ENCODE measurements at places on chromosomes 11 and 22. TPM values are rescaled to one million over a fixed set of nuclear protein-coding genes. Genes with fewer than 3 reads are reported as not detected.

ST14 gene
- total RNA-seq = 365 TPM

LINC01488 gene
- not detected for total RNA-seq

MS4A4E gene
- total RNA-seq = 9.6 TPM

SUSD2 gene
- 0.37 TPM for total RNA-seq

WNT11 gene
- 14.6 TPM for total RNA-seq

STK33 gene
- total RNA-seq = 14.2 TPM

OR8B2 gene
- not detected for total RNA-seq

ANKK1 gene
- total RNA-seq = 9.7 TPM

MMP11 gene
- total RNA-seq = 1.2 TPM

NXPE4 gene
- 292 TPM for total RNA-seq

OR5AL1 gene
- total RNA-seq = not detected

HYOU1 gene
- 63.4 TPM for total RNA-seq

PEX16 gene
- total RNA-seq = 31.3 TPM

GRCh38 chr11:109439684-109440083 is 17.7 kb downstream of the C11orf87 start:
- no peaks in the 10 kb centered on the region for H3K4me1 ChIP-seq
- DNase-seq = no peak
- no peak overlapping the region for H3K4me3 ChIP-seq
- no peak overlapping the region for H3K27ac ChIP-seq

- no peak overlapping the region for H3K27ac ChIP-seq
- H3K4me3 ChIP-seq = no peak overlapping the region
- no peaks in the 10 kb centered on the region for H3K4me1 ChIP-seq
- H3K27me3 ChIP-seq = no peaks in the 10 kb centered on the region
- no peak for DNase-seq
- no peaks in the 10 kb centered on the region for H3K36me3 ChIP-seq
These were observed 808.0 kb downstream of the DLG2 start for GRCh38 chr11:84819128-84819527.

- no peaks in the 10 kb centered on the region for H3K27me3 ChIP-seq
- no peak overlapping the region for H3K4me3 ChIP-seq
- H3K4me1 ChIP-seq = no peaks in the 10 kb centered on the region
- DNase-seq = no peak
- H3K36me3 ChIP-seq = no peaks in the 10 kb centered on the region
These were observed 20.0 kb upstream of the KRTAP5-7 start for GRCh38 chr11:71507102-71507501.

- no peak overlapping the region for H3K4me3 ChIP-seq
- H3K4me1 ChIP-seq = no peaks in the 10 kb centered on the region
- no peaks in the 10 kb centered on the region for H3K36me3 ChIP-seq
- DNase-seq = no peak
These were observed 110.6 kb upstream of the NECTIN1 start for GRCh38 chr11:119839476-119840133.

- no peaks in the 10 kb centered on the region for H3K36me3 ChIP-seq
- H3K27me3 ChIP-seq = no peaks in the 10 kb centered on the region
- no peak for DNase-seq
- H3K27ac ChIP-seq = no peak overlapping the region
- H3K4me3 ChIP-seq = no peak overlapping the region
These were observed 13.7 kb upstream of the ST3GAL4 start for GRCh38 chr11:126341760-126342161.

- H3K4me1 ChIP-seq = no peaks in the 10 kb centered on the region
- no peak overlapping the region for H3K4me3 ChIP-seq
- peak overlapping the region; percentile 14 for H3K27ac ChIP-seq
- DNase-seq = no peak
- no peaks in the 10 kb centered on the region for H3K36me3 ChIP-seq
These were observed 63.6 kb upstream of the EP300 start for GRCh38 chr22:41028841-41029240.

- no peaks in the 10 kb centered on the region for H3K27me3 ChIP-seq
- H3K4me1 ChIP-seq = no peaks in the 10 kb centered on the region
- no peaks in the 10 kb centered on the region for H3K36me3 ChIP-seq
- no peak overlapping the region for H3K4me3 ChIP-seq
- no peak for DNase-seq
- H3K27ac ChIP-seq = no peak overlapping the region
These were observed 12.9 kb downstream of the OLFML1 start for GRCh38 chr11:7498193-7498592.

GRCh38 chr22:43227239-43227630 is 40.3 kb upstream of the TTLL12 start:
- peaks cover 10% of the 10 kb centered on the region for H3K27me3 ChIP-seq
- H3K4me1 ChIP-seq = no peaks in the 10 kb centered on the region
- H3K27ac ChIP-seq = no peak overlapping the region

- H3K36me3 ChIP-seq = no peaks in the 10 kb centered on the region
- peak overlapping the region; percentile 96 for H3K27ac ChIP-seq
- H3K4me3 ChIP-seq = peak overlapping the region; percentile 47
- no peaks in the 10 kb centered on the region for H3K27me3 ChIP-seq
- no peak for DNase-seq
These were observed 2.1 kb downstream of the LGALS1 start for GRCh38 chr22:37677493-37677974.

GRCh38 chr11:119384332-119384731 is 2.8 kb upstream of the USP2 start:
- no peak overlapping the region for H3K27ac ChIP-seq
- H3K27me3 ChIP-seq = no peaks in the 10 kb centered on the region
- no peaks in the 10 kb centered on the region for H3K36me3 ChIP-seq
- H3K4me3 ChIP-seq = no peak overlapping the region

- no peak for DNase-seq
- no peaks in the 10 kb centered on the region for H3K27me3 ChIP-seq
- no peak overlapping the region for H3K27ac ChIP-seq
- H3K4me1 ChIP-seq = no peaks in the 10 kb centered on the region
- H3K36me3 ChIP-seq = no peaks in the 10 kb centered on the region
These were observed 99.3 kb upstream of the FSHB start for GRCh38 chr11:30131535-30131934.

- H3K27ac ChIP-seq = no peak overlapping the region
- peaks cover 34% of the 10 kb centered on the region for H3K27me3 ChIP-seq
- no peak overlapping the region for H3K4me3 ChIP-seq
- no peaks in the 10 kb centered on the region for H3K36me3 ChIP-seq
- peaks cover 16% of the 10 kb centered on the region for H3K4me1 ChIP-seq
These were observed 35.8 kb downstream of the GRIK4 start for GRCh38 chr11:120547316-120547715.

GRCh38 chr11:105236664-105237063 is 97.1 kb upstream of the CARD18 start:
- H3K27me3 ChIP-seq = no peaks in the 10 kb centered on the region
- H3K4me3 ChIP-seq = no peak overlapping the region
- no peaks in the 10 kb centered on the region for H3K4me1 ChIP-seq

GRCh38 chr11:63666874-63667273 is 4.3 kb downstream of the ATL3 start:
- no peak overlapping the region for H3K4me3 ChIP-seq
- no peak overlapping the region for H3K27ac ChIP-seq
- DNase-seq = no peak
- peaks cover 43% of the 10 kb centered on the region for H3K4me1 ChIP-seq
- H3K27me3 ChIP-seq = no peaks in the 10 kb centered on the region

GRCh38 chr11:93407777-93408401 is 77.3 kb downstream of the DEUP1 start:
- H3K4me3 ChIP-seq = no peak overlapping the region
- H3K27ac ChIP-seq = no peak overlapping the region
- no peaks in the 10 kb centered on the region for H3K36me3 ChIP-seq
- no peaks in the 10 kb centered on the region for H3K4me1 ChIP-seq
- no peaks in the 10 kb centered on the region for H3K27me3 ChIP-seq
- DNase-seq = no peak

GRCh38 chr11:108223348-108224149 is 682 bp downstream of the ATM start:
- no peak for DNase-seq
- H3K36me3 ChIP-seq = peaks cover under 1% of the 10 kb centered on the region
- no peaks in the 10 kb centered on the region for H3K27me3 ChIP-seq
- peaks cover 35% of the 10 kb centered on the region for H3K4me1 ChIP-seq
- H3K27ac ChIP-seq = peak overlapping the region; percentile 94

DNA sequence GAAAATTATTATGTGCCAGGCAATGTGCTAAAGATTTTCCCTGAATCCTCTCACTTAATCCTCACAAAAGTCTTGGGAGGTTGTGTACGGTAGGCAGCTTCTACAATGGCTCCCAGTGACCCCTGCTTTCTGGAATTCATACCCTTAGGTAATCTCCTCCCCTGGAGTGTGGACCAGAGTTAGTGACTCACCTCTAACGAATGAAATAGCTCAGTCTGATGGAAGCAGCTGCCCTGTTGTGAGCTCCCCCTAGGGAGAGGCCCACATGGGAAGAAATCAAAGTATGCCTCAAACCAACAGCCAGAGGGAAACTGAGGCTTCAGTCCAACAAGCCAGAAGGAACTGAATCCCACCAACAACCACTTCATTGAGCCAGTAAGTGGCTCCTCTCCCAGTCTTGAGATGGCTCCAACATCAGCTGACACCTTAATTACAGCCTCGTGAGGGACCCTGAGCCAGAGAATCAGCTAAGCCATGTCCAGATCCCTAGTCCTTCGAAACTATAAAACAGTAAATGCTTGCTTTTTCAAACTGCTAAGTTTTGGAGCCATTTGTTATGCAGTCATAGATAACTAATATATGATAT is 98.9 kb upstream of the ISX start:
- no peak overlapping the region for H3K27ac ChIP-seq
- no peak for DNase-seq
- H3K4me1 ChIP-seq = no peaks in the 10 kb centered on the region
- no peaks in the 10 kb centered on the region for H3K36me3 ChIP-seq
- H3K4me3 ChIP-seq = no peak overlapping the region
- peaks cover 3% of the 10 kb centered on the region for H3K27me3 ChIP-seq

DNA sequence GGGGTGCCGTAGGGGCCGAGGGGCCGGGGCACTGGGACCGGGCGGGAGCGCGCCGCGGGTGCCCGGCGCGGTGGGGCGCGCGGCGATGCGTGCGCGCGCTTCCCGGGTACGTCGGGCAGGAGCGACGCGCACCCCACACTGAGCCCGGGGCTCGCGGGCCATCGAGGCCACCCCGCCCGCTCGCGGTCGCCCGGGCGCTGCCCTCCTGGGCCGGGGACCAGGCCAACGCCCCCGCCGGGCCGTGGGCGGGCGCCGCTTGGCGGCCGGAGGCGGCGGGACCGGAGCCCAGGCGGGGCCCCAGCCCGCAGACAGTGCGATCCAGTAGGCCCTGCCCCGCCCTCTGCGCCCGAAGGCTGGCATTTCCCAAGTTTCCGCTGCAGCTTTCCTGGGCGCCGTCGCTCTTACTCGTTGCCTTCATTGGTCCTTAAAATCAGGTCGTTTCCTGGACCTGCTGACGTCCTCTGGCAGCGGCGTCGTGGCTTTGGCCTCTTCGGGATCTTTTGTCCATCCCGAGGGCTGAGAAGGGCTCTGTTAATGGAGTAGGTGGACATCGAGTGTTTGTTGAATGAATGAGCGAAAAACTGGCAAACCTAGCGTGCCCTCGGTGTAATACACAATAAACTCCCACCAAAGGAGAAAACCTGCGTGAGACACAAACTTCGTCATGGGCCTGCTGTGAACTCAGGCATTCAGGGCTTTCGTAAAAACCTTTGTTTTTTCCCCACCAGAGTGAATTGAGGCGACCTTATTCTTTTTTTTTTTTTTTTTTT is 638 bp downstream of the PARVA start:
- peak; percentile 86 for DNase-seq
- no peaks in the 10 kb centered on the region for H3K36me3 ChIP-seq
- peak overlapping the region; percentile 99 for H3K27ac ChIP-seq
- no peaks in the 10 kb centered on the region for H3K27me3 ChIP-seq

DNA sequence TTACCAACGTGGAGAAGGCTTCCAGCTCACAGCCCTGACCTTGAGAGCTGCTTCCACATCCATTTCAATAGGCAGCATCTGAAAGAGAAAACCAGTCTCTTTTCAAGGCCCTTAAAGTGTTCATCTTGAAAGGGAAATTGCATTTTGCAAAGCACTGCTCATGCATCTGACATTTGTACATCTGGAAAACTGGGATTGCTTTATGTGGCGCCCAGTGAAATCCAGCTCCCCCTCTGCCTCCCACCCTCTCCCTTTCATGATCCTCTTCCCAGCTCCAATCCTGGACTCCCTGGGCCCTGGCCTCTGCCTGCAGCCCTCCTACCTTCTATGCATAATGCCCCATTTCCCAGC is 17.4 kb downstream of the TP53AIP1 start:
- H3K27me3 ChIP-seq = no peaks in the 10 kb centered on the region
- H3K36me3 ChIP-seq = no peaks in the 10 kb centered on the region
- no peak overlapping the region for H3K27ac ChIP-seq
- no peaks in the 10 kb centered on the region for H3K4me1 ChIP-seq

- no peak overlapping the region for H3K27ac ChIP-seq
- H3K36me3 ChIP-seq = no peaks in the 10 kb centered on the region
- no peak for DNase-seq
- H3K27me3 ChIP-seq = no peaks in the 10 kb centered on the region
- H3K4me3 ChIP-seq = no peak overlapping the region
These were observed 59.9 kb downstream of the BBOX1 start for GRCh38 chr11:27100534-27100933.

- H3K4me3 ChIP-seq = no peak overlapping the region
- H3K4me1 ChIP-seq = no peaks in the 10 kb centered on the region
- no peaks in the 10 kb centered on the region for H3K36me3 ChIP-seq
- H3K27me3 ChIP-seq = peaks cover 13% of the 10 kb centered on the region
- no peak overlapping the region for H3K27ac ChIP-seq
These were observed 78.7 kb downstream of the ENTHD1 start for GRCh38 chr22:39814899-39815298.
